A172 (cell line): ENCODE measurements at places on chromosomes 2 and 18. TPM values are rescaled to one million over a fixed set of nuclear protein-coding genes. Genes with fewer than 3 reads are reported as not detected.

DNA sequence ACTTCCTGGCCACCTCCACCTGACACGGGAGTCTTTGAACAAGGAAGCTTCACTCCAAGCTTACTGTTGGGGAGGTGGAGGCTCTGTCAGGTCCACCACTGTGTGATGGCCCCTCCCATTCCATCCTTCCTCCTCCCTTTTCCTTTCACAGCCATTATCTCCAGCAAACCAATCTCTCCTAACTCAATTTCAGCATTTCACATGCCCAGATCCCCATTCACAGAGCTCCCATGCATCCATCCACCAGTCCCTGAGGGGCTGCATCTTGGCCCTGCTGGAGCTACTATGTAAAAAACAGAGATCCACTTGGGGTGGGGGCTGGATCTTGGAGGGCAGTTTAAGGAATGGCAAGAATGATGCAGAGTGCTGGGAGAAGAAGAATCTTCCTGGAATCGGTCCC lies 129.0 kb upstream of the COPS8 start:
- no peak for DNase-seq

DNA sequence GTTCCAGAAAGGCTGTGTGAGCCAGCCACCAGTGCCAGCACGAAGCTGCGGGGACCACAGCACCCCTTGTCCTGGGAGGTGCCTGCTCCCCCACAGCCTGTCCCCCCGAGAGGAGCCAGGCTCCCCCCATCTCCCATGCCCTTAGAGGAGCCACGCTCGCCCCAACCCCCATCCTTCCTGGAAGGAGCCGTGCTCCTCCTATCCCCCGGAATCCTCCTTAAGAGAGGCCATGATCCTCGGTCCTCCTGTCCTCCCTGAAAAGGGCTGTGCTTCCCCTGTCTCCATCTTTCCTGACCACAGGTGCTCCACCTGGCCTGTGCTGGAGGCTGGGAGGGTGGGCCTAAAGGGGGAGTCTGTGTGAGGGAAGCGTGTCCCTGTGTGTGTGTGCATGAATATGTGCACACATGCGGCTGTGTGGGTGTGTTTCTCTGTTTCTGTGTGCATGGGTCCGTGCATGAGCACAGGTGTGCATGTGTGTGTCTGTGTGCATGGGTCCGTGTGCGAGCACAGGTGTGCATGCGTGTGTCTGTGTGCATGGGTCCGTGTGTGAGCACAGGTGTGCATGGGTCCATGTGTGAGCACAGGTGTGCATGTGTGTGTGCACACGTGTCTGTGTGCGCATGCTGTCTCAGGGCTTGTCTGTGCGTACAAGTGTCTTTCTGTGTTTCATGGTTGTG lies 80.3 kb downstream of the RTP5 start:
- no peak for DNase-seq

DNA sequence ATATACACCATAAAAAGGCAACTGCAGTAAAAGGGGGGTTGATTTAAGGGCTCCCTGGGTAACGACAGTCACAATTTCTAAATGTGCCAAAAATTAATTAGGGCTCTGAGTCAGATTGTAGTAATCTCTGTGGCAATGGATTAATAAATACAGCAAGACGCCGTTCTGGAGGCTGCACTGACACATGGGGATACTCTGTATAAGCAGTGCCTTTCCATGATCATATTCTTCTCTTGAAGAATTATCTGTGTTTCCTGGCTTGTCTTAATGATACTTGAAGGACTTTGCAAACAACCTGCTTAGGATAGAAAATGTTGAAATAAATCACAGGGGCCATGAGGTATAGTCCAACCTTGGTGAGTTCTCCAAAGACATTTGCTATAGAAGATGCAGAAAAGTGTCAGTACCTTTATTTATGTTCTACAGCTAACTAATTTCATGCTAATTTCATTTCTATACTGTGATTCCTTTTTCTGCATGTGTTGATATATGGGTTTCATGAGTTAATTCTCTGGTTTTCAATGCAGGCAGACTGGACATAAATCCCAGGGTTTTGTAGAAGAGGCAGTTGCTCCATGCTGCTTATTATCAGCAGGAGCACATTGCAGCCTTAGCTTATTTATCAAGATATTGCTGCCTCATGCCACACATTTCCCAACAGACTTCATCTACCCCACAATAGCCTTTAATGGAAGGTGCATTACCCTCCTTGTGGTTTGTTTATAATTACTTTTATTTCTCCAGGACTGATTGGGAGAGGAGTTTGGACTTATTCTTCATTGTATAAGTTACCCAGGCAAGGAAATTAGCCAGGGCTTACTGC lies 54.8 kb downstream of the HNMT start:
- no peak for DNase-seq

GRCh38 chr2:177059293-177059692 lies 153.3 kb upstream of the HNRNPA3 start:
- DNase-seq, result no peak

DNA sequence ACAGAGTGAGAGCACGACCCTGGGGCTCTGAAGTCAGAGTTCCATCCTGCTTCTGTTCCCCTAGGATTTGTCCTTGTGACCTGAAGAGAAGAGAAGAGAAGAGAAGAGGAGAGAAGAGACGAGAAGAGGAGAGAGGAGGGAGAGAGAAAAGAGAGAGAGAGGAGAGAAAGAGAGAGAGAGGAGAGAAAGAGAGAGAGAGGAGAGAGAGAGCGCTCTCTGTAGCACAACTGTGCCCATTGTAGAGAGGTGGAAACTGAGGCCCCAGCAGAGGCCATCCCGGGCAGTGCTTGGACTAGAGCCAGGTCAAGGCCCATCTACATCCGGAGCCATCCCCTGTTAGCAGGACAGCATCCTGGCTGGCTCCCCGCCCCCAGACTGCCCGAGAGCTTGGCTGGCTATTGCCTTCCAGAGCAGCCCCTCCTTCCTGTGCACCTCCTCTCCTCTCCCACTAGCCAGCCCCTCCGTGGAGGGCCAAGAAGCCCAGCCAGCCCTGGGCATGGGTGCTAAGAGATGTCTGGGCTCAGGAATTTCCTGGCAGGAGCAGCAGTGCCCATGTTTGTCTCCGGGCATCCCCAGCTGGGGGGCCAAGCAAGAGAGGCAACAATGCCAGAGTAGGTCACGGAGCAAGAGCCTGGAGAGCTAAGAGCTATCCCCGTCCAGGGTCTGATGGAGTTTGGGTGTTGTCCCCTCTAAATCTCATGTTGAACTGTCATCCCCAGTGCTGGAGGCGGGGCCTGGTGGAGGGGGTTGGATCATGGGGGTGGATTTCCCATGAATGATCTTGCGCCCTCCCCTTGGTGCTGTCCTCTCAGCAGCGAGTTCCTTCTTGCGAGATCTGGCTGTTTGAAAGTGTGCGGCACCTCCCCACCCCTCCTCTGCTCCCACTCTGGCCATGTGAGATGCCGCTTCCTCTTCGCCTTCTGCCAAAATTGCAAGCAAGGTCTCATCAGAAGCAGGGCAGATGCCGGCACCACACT lies 18.2 kb upstream of the GPR55 start:
- DNase-seq, result no peak

- DNase-seq, result no peak
These were observed 1176.9 kb upstream of the LRRTM1 start for GRCh38 chr2:81481242-81481993.

NT5C1B gene
- not detected in 2 replicates for total RNA-seq

CGREF1 gene
- 0.17 and 0.40 TPM in 2 replicates for total RNA-seq
